Heart right ventricle (tissue), 16 donors: ENCODE measurements at places on chromosomes 7 and 10. TPM values are rescaled to one million over a fixed set of nuclear protein-coding genes. Genes with fewer than 3 reads are reported as not detected.

DNA sequence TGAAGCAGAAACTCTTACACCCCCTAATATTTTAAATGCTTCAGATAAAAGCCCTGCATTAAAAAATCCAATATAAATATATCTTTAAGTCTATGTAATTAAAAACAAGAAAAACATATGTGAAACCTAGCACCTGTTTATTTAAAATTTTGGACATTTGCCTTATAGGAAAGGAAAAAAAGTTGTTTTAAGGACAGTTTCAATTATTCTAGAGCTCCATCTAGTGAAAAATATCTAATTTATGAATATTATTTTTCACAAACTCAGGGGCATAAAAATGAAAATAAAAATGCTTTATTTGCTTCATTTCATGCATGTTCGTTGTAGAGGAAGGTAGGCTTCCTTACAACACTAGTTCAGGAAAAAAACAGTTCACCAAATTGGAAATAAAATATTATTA is 26.1 kb downstream of the ENKUR start:
- DNase-seq, result no peak

DNA sequence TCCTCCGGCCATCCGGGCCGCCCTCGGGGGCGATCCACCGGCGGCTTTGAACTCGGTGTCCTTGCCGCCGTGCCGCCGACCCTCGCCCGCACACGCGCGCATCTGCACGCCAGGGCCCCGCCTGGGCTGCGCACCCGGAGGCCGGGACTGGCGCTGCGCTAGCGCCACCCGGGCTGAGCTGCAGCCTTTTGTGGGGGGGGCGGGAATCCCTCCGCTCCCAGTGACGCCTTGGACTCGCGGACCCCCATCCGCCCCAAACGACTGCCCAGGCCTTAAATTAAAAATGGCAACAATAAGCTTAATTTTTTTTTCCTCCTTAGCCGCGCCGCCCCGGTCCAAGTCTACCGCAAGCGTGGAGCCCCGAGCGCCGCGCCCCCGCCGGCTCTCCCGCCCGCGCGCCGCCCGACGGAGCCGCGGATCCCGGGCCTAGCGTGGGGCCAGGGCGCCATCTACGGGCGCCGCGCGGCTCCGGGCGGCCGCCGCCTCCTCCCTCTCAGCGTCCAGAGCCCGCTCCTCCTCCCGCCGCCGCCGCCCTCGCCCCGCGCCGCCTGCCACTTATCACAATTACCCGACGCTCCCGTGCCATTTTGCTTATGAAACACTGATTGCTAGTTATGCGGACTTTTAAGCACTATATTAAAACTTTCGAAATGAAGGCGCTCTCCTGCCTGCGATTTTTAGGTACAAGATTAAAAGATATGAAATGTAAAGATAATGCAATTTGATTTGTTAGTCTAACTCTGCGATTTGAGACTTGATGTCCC is 7.5 kb upstream of the EBF3 start:
- DNase-seq, result peak; percentile 73

Gene TEX47
- not detected for total RNA-seq

DNA sequence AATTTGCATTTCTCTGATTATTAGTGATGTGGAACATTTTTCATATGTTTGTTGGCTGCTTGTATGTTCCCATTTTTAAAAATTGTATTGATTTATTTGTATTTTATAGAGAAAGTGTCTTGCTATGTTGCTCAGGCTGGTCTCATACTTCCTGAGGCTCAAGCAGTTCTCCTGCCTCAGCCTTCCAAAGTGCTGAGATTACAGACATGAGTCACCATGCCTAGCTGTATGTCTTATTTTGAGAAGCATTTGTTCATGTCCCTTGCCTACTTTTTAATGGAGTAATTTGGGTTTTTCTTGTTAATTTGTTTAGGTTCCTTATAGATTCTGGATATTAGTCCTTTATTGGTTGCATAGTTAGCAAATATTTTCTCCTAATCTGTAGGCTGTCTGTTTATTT is 214.2 kb upstream of the KAT6B start:
- no peak for DNase-seq

GRCh38 chr7:16944936-16945335 is 63.2 kb upstream of the AGR3 start:
- DNase-seq, result no peak

Gene MMRN2
- 32.2 TPM for total RNA-seq

- no peak for DNase-seq
Measured at GRCh38 chr10:14304046-14304445, 26.7 kb downstream of the FRMD4A start.

GRCh38 chr7:52079726-52080125 is 763.1 kb upstream of the COBL start:
- no peak for DNase-seq

- DNase-seq, result no peak
Measured at GRCh38 chr10:101216207-101217043, 12.8 kb downstream of the LBX1 start.

GRCh38 chr7:107201795-107202450 is 33.1 kb downstream of the HBP1 start:
- DNase-seq, result peak; percentile 50

DNA sequence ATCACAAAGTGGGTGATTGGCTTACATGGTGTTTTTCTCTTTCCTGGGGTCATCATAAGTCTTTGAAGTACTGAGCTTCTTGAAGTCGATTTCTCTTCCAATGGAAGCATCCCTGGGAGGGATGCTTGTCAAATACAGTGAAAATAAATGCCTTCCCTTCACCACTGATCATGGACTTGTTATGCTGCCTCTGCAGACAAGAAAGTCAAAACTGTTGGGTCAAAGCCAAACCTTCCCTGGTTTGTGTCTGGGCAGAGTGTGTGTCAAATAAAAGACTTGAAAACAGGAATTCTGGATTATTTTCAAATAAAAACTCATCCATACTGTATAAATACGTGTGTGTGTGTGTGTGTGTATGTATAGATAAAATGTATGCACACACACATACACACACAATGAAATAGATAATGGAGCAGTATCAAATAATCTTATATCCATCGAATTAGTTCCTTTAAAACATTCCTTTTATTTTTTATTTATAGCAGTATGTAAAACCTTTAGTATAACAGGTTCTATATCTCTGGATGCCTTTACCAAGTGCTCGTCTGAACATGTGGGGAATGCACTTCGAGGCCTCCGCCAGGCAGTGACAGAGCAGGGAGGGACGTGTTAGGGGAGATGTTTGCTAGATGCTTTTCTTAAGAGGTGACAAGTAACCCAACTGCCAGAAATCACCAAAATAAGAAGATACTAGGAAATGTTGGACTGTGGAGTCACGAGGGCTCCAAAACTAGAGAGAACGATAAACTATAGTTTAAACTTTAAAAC is 27.2 kb upstream of the WNT16 start:
- DNase-seq, result no peak

DNA sequence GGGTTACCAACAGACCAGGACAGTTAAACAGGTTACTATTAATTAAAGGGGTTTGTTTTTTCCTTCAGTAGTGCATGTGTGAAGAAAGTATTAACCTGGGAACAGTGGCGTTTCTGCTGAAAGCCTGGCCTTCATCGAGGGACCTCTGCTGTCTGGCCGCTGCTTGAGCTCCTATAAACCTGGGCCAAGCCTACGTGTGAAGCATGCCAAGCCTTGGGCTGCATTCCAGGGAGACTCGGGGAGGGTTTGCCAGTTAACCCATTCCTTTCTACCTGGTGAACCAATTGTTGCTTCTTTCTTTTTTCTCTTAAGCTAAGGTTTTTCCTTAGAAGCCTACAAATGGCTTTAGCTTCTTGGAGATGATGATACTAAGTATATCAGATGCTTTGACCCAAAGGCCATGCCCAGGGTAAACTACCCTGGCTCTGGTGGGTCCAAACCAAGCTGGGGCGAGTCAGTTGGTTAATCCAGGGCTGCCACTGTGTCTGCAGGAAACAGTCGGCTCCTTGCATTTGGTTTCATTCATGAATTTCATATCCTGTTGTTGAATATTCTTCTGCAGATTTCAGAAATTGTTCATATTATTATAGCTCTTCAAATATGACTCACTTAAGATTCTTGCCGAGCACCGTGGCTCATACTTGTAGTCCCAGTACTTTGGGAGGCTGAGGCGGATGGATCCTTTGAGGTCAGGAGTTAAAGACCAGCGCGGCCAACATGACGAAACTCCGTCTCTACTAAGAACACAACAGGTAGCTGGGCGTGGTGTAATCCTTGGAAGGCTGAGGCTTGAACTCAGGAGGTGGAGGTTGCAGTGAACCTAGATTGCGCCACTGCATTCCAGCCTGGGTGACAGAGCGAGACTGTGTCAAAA is 23.8 kb downstream of the PFKP start:
- peak; percentile 61 for DNase-seq

GRCh38 chr10:92177546-92177945 is 113.3 kb downstream of the CPEB3 start:
- no peak for DNase-seq

Gene ADRB1
- total RNA-seq, result 36.0 TPM

Gene LRIT1
- not detected for total RNA-seq

Gene ANXA8
- 0.44 TPM for total RNA-seq

Gene MUC12
- total RNA-seq, result not detected

GRCh38 chr10:19785366-19785765 is 30.9 kb upstream of the PLXDC2 start:
- no peak for DNase-seq

- no peak for DNase-seq
Measured at GRCh38 chr10:8061274-8062211, 7.1 kb downstream of the GATA3 start.

- no peak for DNase-seq
Measured at GRCh38 chr7:141956084-141956483, 9.3 kb upstream of the CLEC5A start.

- peak; percentile 53 for DNase-seq
Measured at GRCh38 chr10:131726076-131726880, 174.5 kb upstream of the PPP2R2D start.

GRCh38 chr7:2608921-2609411 is 22.8 kb upstream of the TTYH3 start:
- no peak for DNase-seq

DNA sequence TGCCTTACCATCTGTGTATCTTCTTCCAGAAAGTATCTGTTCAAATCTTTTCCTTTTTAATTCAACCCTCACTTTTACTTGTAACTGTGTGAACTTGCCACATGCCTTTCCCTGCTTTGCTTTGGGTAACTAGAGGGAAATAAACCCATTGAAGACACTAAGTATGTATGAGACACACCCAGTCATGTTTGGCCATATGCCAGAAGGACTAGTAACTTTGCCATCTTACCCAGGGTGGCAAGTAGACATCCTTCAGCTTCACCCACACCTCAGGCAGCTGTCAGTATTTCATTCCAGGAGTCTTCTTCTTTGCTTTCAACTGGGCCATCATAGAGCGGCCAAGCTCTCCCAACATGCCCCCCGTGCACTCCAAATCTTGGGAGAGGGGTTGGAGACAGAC is 323.1 kb downstream of the TNS3 start:
- no peak for DNase-seq

Gene FAM131B
- 0.51 TPM for total RNA-seq

GRCh38 chr7:13411636-13412035 is 577.8 kb downstream of the ETV1 start:
- no peak for DNase-seq

Gene GHRHR
- total RNA-seq, result not detected
